ENCODE measurements at places on chromosomes 1 and 21. TPM values are rescaled to one million over a fixed set of nuclear protein-coding genes. Genes with fewer than 3 reads are reported as not detected.

The LBR gene
- polyA plus RNA-seq: 71.1 TPM

The LRRC71 gene
- 0.11 TPM for polyA plus RNA-seq

The IL19 gene
- 1.0 TPM for polyA plus RNA-seq

The DNASE2B gene
- polyA plus RNA-seq: 0.21 TPM

The OR10Z1 gene
- not detected for polyA plus RNA-seq

The TRPM2 gene
- 9.4 TPM for polyA plus RNA-seq
